GF-D8 (cell line): ENCODE measurements at places on chromosomes 2 and 18.

GRCh38 chr18:57585855-57586250 lies 649 bp downstream of the FECH start:
- no peak for DNase-seq

DNA sequence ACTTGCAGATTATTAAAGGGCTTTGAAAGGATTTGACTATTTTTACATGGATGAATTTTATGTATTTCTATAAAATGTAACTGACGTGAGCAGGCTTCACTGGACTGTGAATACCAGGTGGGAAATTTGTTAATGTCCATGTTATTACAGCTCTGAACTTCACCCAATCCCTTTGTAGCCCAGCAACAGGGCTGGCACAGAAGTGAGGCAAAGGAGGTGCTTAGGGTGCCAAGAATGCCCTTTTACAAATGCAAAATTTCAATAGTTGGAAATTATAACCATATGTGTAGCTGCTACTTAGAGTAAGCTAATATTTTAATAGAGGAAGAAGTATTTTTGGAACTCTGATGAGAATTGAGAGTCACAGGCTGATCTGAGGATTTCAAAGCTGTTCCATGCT lies 53.7 kb upstream of the FAM98A start:
- DNase-seq, result no peak

GRCh38 chr2:74249406-74250122 lies 51.1 kb downstream of the MTHFD2 start:
- no peak for DNase-seq

DNA sequence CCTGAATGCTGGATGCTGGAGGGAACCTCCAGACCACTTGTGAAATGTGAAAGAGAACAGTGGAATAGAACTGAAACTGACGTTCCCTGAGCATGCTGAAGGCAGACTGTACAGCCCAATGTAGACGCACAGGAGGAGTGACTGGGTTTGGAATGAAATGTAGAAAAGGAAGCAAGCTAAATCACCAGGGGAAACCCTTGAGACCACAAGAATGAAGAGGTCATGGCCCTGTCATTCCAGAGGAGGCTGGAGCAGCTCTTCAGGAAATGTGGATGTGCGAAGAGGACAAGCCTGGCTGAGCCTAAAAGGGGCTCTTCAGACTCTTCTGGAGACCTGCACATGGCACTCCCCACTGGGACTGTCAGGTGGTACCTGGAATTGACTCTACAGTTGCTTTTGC lies 118.5 kb upstream of the ALPP start:
- DNase-seq, result no peak

DNA sequence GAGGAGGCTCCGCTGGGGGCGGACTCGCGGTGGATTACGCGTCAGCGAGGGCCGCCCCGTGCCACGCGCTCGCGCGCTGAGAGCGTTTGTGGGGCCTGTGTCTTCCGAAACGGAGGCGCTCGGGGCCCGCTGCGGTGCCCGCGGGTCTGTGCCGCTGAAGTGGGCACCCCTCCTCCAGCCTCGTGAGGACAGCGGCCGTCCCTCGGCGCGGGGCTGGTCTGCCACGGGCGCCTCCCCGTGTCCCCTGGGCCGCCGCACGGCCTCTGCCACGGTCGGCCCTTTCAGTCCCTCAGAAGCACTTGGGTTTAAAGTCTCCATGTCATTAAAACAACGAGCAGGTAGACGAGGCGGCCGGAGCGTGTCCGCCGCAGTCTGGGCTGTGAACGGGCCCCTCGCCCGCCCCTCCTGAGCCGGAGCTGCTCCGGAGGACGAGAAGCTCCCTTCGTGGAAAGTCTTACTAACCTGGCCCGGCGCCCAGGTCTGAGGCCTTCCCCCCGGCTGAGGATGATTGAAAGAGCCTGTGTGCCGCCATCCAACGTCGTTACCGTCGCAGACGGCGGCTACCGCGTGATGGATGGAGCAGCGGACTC lies 97.6 kb downstream of the NFATC1 start:
- DNase-seq, result no peak

GRCh38 chr2:227765788-227766372 lies 20.2 kb downstream of the SCYGR8 start:
- no peak for DNase-seq

DNA sequence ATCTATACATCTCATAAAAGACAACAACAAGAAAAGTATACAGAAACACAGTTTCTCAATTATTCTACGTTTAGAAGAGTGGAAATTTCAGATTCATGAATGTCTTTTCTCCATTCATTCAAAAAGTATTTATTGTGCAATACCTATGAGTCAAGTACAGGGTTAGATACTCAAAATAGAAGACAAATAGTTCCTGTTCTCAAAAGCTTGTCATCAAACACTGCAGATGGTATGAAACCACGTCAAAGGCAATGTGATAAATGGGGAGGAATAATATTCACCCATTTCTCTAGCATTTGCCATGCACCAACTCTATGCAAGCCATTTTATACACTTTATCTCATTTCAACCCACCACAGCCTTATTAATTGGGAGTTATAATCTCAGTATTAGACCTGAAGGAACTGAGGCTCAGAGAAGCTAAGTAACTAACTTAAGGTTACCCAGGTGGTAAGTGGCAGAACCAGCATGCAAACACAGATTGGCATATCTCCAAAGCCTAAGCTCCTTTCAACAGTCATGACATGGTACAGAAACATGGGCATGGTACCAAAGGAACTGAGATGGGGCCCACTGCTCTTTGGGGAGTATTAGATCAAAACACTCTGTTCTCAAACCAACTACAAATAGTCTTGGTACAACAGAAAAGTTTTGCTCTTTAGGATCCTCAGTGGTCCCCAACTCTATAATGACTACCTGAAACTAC lies 67.2 kb upstream of the NPAS2 start:
- no peak for DNase-seq

DNA sequence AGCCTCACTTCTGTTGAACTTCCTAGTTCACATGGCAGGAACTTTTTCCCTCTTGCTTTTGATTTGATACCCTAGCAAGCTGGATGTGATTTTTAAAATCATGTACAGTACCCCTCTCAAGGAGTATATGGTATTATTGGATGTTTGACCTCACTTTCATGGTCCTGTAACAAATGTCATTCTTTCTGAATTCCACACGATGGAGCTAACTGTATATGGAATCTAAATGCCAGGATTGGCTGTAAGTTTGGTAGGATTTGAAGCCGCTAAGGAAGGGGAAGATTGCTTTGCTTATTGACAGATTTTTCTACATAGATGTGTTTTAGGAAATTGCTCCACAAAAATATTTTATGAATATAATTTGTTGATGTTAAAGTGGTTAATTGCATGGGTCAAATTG lies 18.3 kb downstream of the MAIP1 start:
- DNase-seq, result no peak

GRCh38 chr2:68564426-68564825 lies 79.0 kb upstream of the PROKR1 start:
- DNase-seq, result no peak

DNA sequence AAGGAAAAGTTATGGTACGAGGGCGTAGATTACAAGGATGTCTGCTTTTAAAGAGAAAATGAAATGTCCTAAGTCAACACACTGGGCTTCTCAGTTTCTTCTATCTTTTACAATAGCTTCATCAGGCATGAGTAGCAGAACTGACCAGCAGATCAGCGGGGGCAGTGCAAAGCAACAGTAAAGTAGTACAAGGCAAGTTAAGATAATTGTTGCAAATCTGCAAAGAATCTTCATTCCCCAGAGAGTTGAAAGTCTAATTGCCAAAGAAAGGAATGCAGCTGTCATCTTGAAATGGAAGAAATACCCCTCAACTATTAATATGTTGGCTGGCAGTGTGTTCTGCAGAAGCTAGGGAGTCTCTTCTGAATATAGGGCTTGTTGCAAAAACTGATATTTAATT lies 60.2 kb upstream of the SLC39A10 start:
- no peak for DNase-seq

DNA sequence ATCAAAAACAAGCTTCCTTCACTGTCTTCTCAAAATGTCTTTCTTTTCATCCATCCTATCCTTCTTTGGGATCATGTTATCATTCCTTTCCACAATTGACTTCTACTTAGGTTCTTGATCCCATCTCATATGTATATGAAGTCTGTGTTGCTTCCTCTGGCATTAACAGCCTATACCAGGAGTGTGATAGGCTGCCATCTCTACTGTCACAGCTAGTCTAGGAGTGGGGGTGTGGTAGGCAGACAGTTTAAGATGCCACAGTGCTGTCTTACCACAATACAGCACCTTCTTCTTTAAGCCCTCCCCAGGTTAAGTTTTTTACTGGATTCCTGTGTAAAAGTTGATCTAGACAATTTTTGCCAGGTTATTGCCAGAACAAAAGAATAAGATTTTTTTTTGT lies 3.7 kb upstream of the HTR2B start:
- no peak for DNase-seq

- no peak for DNase-seq
These were observed 367.2 kb upstream of the KCNH7 start for GRCh38 chr2:163205589-163206254.

GRCh38 chr2:43634604-43635306 lies 2.3 kb upstream of the PLEKHH2 start:
- DNase-seq, result no peak

GRCh38 chr2:121599963-121600651 lies 49.2 kb downstream of the CLASP1 start:
- DNase-seq, result no peak

- DNase-seq, result no peak
These were observed 232.2 kb downstream of the TRIB2 start for GRCh38 chr2:12948961-12949353.

DNA sequence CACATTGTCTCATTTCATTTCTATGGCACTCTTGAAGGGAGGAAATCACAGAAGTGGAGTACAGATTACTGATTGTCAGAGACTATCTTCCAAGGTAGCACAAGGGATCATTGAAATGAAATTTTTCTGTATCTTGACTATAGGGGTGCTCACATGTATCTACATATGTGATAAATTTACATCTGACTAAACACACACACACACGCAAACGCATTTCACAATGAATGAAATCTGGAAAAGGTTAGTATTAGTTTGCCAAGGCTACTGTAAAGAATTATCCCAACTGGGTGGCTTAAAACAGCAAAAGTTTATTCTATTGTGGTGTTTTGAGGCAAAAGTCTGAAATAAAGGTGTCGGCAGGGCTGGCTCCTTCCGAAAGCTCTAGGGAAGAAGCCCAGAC lies 144.6 kb downstream of the SH3BP4 start:
- DNase-seq, result no peak

DNA sequence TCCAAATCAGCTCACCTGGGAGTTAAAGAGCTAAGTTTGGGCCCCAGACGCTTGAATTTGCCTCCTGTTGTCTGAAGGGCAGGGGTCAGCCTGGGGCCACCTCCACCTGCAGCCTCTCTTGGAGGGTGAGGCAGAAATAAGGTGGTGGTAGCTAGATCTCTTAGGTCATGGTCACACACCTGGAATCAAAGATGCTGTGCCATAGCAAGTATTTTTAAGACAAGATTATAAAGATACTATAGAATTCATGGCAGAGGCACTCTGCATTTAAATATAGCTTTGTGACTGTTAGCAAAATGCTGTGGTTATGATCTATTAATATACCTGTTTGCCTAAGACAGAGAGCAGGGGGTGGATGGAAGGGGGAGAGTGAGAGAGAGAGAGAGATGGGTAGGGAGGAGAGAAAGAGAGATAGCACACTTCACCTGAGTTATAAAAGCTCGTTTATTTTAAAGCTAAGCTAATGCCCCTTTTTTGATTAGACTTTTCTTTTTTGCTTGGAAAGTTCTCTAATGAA lies 242.7 kb downstream of the TMEM182 start:
- DNase-seq, result no peak
